Upper lobe of left lung (tissue), 6 donors: ENCODE measurements at places on chromosomes 13 and 19.
A peak's percentile ranks its signal among the peaks of the same experiment; 100 is the strongest.

- no peak for DNase-seq
Measured at GRCh38 chr19:54154603-54155345, 4.7 kb downstream of the LENG1 start.

- no peak for DNase-seq
Measured at GRCh38 chr19:34507414-34508067, 26.0 kb downstream of the WTIP start.

- no peak for DNase-seq
Measured at GRCh38 chr19:21101521-21102242, 19.7 kb downstream of the ZNF714 start.

DNA sequence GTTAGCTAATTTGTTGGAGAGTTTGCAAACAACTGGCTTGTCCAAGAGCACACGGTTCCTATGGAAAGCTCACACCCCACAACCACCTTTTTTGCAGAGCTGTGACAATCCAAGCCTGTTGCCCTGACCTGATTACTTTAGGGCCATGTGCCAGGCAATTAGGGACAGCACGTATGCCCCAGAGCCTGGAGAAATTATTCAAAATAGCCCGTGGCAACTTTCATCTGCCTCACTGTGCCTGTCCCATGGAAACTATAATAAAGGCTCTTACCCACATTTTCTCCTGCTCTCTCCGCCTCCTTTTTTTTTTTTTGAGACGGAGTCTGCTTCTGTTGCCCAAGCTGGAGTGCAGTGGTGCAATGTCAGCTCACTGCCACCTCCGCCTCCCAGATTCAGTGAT, 18.6 kb upstream of the FBN3 start:
- no peak for DNase-seq

GRCh38 chr13:103099722-103100293, 33.6 kb upstream of the SLC10A2 start:
- DNase-seq = no peak

GRCh38 chr13:110533771-110534670, 27.5 kb downstream of the RAB20 start:
- no peak for DNase-seq

- peak; percentile 51 for DNase-seq
Measured at GRCh38 chr13:51457086-51457815, 4.4 kb upstream of the INTS6 start.

DNA sequence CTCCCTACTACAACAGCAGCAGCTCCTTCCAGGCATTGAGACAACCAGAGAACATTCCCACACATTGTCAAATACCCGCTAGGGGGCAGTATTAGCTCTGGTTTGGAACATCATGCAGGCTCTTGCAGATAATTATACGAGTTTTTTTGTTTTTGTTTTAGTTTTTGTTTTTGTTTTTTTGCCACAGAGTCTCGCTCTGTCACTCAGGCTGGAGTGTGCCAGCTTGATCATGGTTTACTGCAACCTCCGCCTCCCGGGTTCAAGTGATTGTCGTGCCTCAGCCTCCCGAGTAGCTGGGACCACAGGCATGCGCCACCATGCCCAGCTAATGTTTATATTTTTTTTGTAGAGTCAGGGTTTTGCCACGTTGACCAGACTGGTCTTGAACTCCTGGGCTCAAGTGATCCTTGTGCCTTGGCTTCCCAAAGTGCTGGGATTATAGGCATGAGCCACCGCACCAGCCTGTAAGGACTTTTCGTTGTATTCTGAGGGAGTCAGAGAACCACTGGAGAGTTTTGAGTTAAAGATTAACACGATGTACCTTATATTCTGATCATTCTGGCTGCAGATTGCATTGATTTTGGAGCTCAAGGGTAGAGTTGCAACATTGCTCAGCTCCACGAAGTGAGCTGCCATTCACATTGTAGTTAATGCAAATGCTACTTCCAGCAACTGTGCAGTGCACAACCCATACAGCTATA, 41.7 kb upstream of the CEACAM20 start:
- peak; percentile 71 for DNase-seq

DNA sequence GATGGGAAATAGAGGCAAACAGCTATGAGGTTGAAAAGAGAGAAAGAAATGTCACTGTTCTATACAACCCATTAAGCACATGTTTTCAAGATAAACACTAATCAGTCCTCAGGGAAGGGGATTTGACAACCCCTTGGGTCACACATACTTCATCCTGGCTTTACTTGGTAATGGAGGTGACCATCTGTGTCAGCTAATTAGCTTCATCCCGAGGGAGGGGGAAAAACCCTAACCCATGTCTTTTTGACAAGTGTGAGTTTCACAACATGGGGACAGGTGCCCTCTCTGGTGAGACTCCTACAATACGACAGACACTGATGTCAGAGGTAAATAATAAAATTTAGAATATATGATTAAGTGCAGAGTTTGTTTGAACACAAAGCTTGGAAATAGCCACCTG, 43.1 kb downstream of the ZNF611 start:
- no peak for DNase-seq

GRCh38 chr13:71873418-71874247, 6.6 kb upstream of the DACH1 start:
- DNase-seq = no peak

DNA sequence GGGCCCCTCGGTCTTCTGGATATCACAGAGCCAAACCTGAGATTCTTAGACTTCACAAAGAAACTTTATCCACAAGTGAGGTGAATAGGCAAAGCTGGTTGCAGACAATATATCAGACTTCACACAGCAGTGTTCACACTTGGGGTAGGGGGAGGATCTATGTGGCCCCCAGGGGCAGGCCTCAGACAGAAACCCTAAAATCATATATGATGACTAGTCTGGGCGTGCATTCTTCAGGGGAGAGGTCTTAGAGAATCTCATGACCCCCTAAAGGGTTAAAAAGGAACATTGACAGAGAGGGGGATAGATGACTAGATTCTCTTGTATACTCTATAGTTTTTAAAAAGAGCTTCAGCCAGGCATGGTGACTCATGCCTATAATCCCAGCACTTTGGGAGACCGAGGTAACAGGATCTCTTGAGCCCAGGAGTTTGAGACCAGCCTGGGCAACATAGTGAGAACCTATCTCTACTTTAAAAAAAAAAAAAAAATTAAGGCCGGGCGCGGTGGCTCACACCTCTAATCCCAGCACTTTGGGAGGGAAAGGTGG, 2.8 kb downstream of the TYROBP start:
- DNase-seq = no peak

DNA sequence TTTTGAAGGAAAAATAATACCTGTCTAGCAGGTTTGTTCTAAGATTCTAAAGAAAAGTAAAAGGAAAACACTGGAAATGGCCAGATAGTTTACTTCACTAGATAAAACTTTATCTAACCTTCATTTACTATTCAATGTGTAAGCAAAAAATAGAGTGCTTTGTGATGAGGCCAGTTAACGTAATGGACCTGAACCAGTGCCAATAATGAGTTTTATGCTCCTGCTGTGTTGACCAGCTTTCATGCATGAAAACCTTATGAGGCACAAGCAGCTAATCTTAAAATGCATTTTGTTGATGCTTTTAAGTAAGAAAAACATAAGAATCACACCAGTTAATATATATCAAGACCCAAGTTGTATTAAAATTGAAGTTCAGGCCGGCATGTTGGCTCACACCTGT, 617.2 kb upstream of the GPC6 start:
- DNase-seq = no peak

DNA sequence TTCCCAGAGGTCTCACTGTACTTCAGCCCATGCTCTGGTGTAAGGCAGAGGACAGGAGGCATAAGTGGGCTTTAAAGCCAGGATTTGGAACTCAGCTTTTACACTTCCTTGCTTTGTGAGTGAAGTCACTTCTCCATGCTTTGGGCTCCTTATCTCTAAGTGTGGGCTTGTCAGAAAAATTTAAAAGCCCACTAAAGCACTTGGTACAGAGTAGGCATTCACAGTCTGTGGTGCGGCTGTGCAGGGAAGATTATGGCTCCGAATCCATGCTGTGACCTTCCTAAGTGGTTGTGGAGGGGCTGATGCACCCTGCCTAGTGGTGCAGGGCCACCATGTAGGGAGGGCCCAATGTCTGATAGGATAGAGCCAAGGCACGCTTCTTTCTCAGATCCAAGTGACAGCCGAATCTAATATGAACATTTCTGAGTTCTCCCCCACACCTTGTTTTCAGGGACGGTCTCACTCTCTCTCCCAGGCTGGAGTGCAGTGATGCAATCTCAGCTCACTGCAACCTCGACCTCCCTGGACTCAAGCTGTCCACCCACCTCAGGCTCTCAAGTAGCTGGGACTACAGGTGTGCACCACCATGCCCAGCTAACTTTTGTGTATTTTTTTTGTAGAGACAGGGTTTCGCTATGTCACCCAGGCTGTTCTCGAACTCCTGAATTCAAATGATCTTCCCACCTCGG, 6.9 kb downstream of the TIMM29 start:
- DNase-seq = no peak

GRCh38 chr19:37725181-37725580, 5.6 kb upstream of the ZNF607 start:
- DNase-seq = no peak

DNA sequence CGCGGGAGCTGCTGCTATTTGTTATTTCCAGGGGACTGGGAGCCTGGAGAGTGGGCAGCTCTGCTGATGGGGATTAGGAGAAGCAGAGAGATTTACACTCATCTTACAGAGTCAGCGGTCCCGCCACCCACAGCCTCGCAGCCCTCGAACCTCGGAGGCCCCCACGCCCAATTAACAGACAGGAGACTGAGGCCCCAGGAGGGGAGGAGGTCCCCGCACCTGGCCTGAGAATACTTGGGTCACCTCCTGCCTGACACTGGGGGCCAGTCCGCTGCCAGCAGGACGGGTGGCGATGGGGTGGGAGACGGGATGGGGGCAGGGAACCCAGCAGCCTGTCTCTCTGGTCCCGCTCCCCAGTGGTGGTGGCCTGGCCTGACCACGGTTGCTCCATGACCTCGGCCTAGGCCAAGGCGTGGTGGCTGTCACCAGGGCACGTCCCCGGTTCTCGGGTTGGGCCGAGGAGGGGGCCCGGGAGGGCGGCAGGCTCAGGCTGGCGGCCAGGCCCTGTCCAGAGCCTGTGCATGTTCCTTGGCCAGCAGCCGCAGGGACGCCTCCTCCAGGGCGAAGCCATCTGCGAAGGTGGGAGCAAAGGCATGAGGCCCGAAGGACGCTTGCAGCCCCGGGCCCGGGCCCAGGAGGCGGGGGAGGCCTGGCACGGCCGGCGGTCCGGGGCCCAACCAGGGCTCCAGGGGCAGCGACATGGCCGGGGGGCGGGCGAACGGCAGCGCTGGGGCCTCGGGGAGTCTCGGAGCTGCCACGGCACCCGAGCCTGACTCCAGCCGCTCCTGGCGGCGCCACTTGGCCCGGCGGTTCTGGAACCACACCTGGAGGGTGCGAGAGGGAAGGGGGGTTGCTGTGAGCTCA, 1.7 kb downstream of the RAX2 start:
- peak; percentile 85 for DNase-seq

DNA sequence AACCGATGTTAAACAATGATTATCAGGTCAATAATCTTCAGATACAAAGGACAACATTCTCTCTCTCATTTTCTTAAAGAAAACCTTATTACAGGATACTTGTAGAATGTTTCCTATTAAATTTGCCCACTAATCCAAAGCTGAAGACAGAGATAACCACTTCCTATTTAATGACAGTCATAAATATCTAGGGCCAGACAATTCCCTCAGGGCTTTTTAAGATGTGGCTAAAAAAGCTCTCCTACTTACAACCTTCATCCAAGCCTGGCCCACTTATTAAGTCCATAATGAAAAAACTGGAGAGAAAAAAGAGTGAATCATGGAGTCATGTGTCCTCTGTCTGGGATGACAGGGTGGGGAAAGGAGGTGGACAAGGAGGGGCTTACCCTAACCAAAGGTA, 235.9 kb downstream of the KLF12 start:
- no peak for DNase-seq

DNA sequence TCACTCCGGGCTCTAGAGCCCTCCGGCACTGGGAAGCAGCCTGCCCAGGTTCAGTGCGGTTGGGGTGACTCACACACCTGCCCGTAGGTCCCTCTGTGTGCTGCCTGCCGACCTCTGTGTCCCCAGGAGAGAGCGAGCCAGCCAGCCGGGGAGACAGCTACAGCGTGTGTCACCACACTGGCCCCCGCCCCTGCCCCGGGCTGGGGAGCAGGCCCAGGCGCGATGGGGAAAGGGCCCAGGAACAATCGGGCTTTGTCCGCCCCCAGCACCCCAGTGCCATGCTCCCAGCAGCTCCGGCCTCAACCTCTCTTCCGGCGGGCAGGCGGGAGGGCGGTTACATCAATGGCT, at the start of gene KLK6:
KLK6 (minus strand) TSS at position 179 of the 348 bp plus-strand sequence. CDS start 1,487 bp downstream, outside the sequence.
- no peak for DNase-seq
